Gastroesophageal sphincter (tissue), 4 donors: ENCODE measurements at places on chromosomes 2 and 18.

- ATAC-seq: no peak
These were observed 157.4 kb upstream of the KCTD1 start for GRCh38 chr18:26705757-26706156.

DNA sequence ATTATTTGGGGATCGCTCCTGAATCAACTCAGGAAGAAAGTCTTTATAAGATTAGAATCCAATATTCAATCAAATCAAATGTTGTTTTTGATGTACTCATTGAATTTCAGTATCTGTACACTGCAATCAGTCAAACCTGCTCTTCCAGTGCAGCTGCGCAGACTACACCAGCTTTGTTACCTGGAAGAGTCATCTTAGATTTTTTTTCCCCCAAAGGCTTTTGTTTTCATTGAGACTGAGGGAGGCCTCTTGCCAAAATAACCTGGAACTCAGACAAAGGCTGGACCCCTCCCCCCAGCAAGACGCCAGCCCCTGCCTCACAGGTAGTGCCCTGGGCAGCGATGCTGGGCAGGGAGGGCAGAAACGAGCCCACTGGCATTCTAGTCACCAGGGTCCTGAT lies 74.8 kb downstream of the ARHGEF4 start:
- no peak for ATAC-seq

DNA sequence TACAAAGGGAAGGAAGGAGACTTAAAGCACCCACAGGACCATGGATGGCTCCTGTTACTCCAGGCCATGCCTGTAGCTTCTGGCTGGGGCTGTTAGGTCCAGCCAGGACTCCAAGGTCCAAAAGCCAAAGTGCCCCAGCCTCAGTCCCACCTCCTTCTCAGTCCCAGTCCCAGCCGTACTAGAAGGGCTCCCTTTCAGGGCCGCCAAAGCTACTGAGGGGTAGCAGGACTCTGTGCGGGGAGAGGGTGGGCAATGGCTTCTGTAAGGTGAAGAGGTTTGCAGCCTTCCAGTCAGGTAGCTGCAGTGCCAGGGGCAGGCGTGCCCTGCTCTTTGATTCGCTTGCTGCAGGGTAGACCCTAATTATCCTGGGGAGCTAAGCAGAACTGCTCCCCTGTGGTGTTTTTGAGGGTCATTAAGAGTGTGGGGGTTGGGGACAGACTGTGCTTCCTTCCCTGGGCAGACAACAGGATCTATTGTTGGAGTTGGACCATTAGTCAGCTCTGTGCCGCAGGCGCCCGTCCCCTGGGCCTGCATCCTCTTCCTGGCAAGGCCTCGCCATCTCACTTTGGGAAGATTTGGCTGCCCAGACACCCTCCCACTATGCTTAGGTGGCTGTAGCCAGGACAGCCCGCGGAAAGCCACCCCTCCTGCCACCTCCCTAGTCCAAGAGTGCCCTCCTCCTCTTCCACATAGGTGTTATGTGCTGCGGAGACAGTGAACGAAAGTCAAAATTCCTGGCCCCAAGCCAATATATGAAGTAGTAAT lies 118.8 kb downstream of the ZBTB7C start:
- ATAC-seq: no peak

GRCh38 chr2:175734686-175735085 lies 267.4 kb downstream of the LNPK start:
- no peak for ATAC-seq

- ATAC-seq: no peak
These were observed 11.3 kb upstream of the AGXT start for GRCh38 chr2:240857039-240858008.

DNA sequence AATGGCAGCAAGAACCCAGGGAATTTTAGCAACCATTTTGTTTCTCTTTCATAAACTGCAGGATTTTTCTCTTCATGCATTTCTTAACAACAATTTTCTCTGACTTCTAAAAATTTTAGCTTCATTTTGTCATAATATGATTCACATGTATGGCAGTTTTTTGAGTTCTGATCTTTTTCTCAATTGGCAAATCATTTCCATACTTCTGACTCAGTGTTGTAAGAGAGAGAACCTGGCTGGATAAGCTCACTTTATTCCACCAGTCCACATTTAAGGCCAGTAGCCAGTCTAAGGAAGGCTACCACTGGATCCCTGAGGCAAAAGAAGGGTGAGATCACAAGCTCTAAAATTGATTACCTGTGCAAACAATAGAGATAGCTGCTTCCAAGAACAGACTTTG lies 42.8 kb upstream of the COL3A1 start:
- ATAC-seq: no peak

DNA sequence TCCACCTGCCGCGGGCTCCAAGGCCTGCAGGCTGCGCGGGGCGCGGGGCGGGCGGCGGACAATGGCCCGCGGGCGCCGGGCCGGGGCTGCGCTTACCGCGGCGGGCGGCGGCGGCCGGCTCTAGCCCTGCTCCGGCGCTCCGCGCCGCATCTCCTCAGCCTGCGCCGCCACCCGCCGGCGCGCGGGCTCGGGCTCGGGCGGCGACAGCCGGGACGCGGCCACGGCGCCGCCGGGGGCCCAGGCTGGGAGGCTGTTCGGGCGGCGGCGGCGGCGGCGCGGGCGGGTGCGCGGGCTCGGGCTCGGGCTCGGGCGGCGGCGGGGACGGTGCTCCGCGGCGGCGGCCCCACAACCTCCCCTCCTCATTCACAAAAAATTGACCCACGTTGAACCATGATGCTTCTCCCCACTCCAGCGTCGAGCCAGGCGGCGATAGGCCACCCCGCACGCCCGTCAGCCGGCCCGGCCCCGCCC lies at the start of gene HDAC4:
Gene HDAC4, minus strand, starts transcription at position 425 of the 471 bp plus-strand sequence. CDS start 48,321 bp downstream, outside the sequence.
- ATAC-seq: peak; percentile 6

- no peak for ATAC-seq
These were observed 313.8 kb upstream of the HS6ST1 start for GRCh38 chr2:128632501-128632800.

DNA sequence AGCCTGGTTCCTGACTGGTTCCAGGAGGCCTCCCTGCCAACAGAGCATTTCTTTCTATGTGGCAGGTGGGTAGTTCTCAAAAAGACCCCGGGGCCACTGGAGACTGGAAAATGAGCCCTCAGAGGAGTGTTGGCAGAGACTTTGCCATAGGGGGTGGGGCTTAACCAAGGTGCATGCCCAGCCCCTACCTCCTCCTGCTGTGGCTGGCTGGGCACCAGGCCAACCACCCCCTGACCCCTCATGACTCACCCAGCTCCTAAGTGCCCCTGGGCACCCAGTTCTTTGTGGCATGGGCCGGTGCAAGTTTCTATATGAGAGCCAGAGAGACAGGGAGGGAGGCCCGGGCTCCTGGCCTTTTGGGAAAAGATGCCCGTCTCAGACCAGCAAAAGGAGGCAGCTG lies 98.2 kb upstream of the SMAD2 start:
- ATAC-seq: no peak

DNA sequence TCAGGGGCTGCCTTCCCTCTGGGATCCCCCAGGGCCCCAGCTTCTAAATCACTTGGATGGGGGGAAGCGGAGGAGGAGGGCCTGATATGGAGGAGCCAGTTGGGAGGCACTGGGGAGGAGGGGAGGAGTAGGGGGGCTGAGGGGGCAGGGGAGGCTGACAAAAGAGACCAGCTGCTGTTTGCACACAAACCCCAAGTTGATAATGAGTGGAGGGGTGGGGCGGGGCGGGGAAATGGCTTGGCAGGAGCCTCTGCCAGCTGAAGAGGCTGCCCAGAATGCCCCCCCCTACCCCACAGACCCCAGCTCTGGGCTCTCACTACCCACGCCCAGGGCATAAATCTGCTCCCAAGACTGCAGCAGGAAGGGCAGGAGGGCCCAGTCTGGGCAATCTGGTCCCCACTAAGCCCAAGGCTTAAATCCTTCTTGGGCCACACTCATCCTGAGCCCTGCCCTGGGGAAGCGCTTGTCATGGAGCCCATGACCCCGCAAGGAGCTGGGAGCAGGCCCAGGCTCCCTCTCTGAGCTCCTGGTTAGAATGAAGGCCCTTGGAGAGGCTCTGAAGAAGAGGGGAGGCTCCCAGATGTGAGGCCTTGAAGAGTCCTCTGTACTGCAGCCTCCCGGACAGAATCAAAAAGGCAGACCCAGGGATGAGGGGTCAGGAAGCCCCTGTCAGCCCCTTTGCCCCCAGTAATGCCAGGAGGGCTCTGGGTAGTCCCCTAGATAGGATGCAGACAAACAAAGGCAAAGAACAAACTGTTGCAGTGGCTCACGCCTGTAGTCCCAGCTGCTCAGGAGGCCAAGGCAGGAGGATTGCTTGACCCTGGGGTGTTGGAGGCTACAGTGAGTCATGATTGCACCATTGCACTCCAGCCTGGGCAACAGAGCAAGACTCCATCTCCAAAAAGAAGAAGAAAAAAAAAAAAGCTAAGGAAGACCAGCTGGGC lies 24.8 kb upstream of the PTMA start:
- ATAC-seq: no peak

DNA sequence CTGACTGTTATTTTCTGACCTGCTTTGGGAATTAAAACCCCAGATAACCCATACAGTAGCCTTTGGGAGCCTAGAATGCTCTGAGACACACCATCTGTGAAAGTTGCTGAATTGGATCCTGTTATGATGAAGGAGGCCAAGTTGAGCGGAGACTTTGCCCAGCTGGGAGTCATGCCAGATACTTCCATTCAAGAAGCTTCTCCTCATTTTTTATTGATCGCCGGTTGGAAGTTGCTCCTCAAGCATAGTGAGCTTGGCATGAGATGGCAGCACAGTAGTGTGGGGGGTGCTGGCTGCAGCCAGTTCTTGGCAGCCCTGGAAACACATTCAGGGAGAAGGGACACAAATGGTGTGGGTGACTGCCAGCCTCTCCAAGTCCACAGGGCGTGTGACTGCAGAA lies 270.7 kb upstream of the NRP2 start:
- ATAC-seq: no peak

DNA sequence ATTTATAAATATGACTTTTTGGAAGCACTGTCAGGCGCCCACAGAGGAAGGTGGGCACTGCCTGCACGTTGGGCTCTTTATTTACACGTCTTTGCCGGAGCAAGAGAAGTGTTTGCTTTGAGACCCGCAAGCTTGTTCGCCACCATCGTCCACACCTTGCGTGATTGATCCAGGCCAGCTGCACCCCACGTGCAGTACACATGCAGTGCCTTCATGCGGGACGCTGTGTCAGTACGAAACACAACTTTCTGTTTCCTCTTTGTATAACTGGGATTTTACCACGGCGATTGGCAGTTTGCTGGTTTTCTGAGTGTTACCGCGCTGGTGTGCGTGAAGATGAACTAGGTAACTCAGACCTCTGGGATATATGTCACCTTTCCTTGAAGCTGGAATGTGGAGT lies 571.0 kb upstream of the SALL3 start:
- ATAC-seq: no peak

DNA sequence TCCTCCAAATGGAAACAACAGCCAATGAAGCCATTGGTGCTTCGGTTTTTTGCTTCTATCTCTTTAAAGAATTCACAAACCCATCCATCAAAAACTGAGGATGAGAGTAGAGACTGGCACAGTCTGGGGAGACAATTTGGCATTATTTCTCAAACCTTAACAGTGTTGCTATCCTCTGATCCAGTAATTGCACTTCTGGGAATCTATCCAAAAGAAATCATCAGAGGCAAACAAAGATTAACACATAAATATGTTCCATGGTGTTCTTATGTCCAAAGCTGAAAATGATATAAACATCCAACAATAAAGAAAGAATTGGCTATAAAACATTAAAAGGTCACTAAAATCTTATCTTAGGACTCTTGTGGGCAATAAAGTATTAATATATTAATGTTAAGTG lies 35.1 kb downstream of the REEP1 start:
- no peak for ATAC-seq

DNA sequence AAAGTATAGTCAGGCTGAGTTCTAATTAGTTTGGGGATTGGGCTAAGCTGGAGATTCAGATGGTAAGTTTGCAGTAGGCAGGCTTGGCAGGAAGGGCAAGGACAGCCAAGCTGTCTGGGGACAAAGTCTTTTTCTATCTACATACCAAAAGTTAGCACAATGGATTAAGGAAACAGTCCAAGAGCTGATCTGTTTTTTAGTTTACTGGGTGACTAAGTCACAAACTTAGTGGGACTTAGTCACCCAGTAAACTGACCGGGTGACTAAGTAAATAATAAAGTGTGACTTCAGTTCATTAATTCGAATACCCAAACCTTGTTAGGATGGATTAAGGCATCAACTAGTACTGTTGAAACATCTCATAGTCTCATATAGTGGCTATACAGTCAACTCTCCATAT lies 1386.0 kb upstream of the CELF4 start:
- no peak for ATAC-seq

GRCh38 chr2:21412944-21413443 lies 289.2 kb downstream of the TDRD15 start:
- no peak for ATAC-seq

- ATAC-seq: no peak
These were observed 992.2 kb upstream of the PIK3C3 start for GRCh38 chr18:40962784-40963183.

DNA sequence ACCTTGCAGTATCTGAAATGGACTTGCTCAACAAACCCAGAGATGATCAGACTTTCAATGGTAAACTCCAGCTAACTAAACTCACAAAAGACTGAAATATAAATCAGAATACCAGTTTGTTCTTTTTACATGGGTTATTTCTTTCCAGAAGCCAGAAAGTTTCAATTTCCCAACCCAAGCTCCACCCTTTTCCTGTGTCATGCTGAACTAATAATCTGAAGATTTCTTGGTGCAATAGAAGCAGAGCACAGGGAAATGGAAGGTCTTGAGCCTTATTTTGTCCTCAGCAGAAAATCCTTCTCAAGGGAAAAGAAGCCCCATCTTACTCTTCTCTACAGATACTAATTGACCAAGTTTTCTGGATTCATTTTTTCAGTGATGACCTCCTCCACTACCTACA lies 93.3 kb upstream of the PAPOLG start:
- ATAC-seq: no peak

DNA sequence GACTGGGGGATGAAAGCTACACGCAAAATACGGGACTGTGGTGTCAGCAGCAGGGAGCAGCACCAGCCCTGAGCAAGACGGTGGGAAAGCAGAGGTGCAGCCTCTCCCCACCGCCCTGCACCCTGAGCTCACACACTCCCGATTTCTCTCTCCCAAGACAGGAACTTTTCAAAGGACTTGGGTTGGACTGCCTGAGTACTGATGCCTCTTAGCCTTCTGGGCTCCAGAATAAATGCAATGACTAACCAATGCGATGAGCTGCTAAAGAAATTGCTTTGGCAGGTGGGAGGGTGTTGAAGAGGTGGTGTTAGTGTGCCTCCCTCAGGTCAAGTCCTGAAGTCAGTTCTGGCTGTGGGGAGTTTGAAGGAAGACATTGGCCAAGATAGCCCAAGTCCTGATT lies 9.6 kb downstream of the TRIM54 start:
- no peak for ATAC-seq

DNA sequence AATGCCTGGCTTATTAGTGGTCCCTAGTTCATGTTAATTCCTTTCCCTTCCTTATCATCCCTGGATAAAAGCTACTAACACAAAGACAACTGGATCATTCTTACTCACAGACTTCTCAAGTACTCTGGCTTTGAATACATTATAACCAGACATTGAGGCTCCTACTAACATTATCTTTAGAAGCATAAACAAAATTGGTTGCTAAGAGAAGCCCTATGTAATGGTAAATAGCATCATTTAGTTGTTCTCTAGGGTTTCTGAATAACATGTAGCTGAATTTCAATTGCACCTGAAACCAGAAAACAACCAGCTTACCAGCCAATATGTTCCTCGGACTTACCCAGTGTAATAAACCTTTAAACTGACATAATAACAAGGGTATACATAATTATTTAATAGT lies 114.1 kb upstream of the NCKAP5 start:
- no peak for ATAC-seq
